Cardiac fibroblast (primary cell): ENCODE measurements at places on chromosomes 2 and 18.

GRCh38 chr18:59810183-59810582, 89.6 kb upstream of the PMAIP1 start:
- DNase-seq: no peak

DNA sequence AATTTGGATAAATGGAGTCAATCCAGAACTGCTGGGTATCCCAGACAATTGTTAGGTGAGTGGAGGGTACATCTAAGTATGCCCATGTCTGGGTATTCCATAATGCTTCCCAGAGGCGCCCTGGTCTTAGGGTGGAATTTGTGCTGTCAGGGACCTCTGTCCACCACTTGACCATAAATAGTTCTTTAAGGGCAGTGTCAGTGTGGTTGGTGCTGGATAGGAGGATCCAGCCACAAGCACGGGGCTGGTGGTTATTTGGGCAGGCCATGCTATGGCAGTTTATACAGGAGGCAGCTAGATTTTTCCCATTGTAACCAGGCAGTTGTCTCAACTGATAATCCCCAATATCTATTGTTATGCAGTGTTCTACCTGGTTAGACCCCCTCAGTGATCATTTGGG, 104.4 kb upstream of the B3GNT2 start:
- no peak for DNase-seq

GRCh38 chr2:171149171-171149938, 11.3 kb downstream of the TLK1 start:
- no peak for DNase-seq

DNA sequence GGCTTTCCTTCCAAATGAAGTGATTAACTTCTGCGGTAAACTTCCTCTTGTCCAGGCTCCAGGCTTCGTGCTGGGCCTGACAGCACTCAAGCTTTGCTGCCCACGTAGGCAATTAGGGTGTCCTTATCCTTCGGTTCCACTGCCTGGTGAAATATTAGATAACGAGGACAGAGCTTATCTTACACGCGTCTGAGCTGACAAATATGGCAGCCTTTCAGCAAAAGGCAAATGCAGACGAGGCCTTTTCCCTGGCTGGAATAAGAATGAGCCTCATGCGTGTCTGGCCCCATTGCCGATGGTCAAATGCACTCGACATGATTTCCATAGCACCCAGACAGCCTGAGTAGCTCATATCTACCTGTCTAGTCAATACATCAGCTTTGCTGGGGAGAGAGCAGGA, 141.5 kb downstream of the FAM210A start:
- no peak for DNase-seq

- DNase-seq: no peak
Measured at GRCh38 chr2:118134650-118135049, 46.4 kb downstream of the INSIG2 start.
